NCI-H2029 treated with DMSO at 0.1 percent for 48 hours (cell line): ENCODE measurements at places on chromosomes 7 and 10.

- DNase-seq: peak; percentile 29
These were observed 282.6 kb upstream of the CACNA2D1 start for GRCh38 chr7:82726038-82726800.

- no peak for DNase-seq
These were observed 1265.8 kb upstream of the LRRTM3 start for GRCh38 chr10:65660006-65660405.

GRCh38 chr7:91503934-91504555, 239.8 kb downstream of the FZD1 start:
- peak; percentile 80 for DNase-seq

DNA sequence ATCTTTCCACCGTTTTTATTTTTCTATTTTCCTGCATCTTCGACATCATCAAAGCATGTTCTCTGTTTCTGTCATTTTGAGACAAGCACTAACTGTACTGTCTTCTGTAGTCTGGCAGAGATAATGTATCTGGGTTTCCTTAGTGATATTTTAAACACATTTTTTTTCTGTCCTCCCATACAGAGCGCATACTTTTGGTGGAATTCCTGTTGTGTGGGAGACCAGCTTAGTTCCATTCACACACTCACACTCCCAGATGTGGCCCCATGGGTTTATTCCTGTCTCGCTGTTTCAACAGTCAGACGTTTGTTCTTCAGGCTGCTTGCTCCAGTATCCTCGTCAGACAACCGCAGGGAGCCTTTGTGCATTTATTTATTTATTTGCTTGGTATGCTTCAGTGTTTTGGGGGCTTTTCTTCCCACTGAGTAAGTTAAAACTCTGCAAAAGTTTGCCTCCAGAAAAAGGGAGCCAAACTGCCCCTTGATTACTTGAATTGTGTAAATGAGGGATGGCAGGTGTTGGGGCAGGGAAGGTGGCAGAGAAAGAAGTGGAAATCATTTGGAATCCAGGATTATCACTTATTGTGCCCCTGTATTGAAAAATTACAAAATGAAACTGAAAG, 456.8 kb upstream of the KLF6 start:
- no peak for DNase-seq

DNA sequence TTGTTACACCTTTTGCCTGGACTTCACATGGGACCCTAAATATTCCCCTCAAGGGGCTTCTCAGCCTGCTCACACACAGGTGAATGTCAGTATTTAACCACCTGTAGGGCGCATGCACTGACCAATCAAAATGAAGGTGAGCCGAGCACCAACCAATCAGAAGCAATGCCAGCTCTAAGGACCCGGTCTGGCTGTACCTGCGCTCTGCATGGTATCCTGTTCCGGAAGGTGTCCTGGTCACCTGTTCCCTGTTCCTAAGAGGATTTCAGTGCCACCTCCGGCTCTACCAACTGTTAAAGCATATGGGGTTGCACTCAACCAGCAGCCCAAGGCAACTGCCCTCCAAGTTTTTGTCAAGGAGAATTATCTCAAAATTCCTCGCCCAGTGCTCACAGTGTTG, 18.4 kb upstream of the CALN1 start:
- no peak for DNase-seq

- DNase-seq: no peak
These were observed 77.5 kb upstream of the NPVF start for GRCh38 chr7:25305831-25306230.

DNA sequence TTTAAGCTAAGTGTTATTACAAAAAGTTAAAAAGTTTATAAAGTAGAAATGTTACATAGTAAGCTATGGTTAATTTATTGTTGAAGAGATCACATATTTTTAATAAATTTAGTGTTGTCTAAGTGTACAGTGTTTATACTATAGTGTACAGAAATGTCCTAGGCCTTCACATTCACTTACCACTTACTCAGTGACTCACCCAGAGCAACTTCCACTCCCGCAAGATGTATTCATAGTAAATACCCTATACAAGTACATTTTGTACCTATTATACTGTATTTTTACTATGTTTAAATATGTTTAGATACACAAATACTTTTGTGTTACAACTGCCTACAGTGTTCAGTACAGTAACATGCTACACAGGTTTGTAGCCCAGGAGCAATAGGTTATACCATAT, 69.2 kb downstream of the DNAJC1 start:
- DNase-seq: no peak

- DNase-seq: no peak
These were observed 182.8 kb downstream of the DIP2C start for GRCh38 chr10:506451-507354.

DNA sequence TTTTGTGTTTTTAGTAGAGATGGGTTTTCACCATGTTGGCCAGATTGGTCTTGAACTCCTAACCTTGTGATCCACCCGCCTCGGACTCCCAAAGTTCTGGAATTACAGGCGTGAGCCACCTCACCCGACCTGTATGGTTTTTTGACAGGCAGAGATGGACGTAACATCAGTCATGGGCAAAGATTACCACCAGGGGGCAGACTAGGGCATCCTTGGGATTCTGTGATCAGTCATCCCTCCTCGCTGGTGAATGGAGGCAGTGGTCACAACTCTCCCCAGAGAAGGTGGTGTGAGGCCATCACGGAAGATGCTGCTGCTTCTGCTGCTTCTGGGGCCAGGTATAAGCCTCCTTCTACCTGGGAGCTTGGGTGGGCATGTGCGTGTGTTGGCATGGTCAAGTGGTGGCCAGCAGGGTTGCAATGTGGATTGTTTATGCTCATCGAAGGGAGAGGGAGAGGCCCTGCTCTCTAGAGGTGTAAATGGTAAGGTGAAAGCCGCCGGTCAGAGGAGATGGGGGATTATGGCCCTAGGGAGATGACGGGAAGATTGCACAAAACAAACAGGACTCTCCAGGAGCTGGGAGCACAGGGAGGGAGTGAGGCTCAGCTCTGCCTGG, 122.7 kb upstream of the PRSS1 start:
- DNase-seq: peak; percentile 0

GRCh38 chr7:80781561-80781979, 137.3 kb downstream of the SEMA3C start:
- no peak for DNase-seq

DNA sequence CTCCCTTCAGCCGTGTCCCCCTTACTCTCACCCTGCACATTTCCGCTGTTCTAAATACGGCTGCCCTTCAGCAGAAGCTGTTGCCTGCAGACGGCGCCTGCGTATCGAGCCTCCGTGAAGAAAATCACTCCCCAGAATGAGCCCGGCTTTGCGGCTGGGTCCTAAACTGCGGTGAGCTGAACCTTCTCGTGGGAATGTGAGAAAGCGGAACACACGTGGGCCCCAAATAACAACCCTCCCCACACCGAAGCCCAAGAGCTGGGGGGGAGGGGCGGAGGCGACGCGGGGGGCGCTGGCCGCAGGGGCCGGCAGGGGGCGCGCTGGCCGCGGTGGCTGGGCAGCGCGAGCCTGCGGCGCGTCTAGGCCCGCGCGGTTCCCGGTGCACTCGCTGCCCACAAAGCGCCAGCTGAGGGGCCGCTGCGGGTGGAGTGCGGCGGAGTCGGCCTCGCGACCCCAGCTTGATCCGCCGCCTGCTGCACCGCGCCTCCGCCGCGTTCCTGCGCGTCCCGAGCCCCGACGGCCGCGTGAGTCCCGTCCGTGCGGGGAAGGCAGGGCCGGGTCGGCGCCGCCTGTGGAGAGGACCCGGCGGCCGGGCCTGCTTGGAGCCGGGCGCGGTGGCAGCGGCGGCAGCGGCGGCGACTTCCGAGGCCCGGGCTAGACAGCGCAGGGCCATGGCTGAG, at the start of gene ZNF398:
Gene ZNF398, plus strand, starts transcription at position 382 of the 680 bp plus-strand sequence. Its CDS starts 290 bp downstream, at position 672.
- DNase-seq: peak; percentile 46

- no peak for DNase-seq
These were observed 40.6 kb downstream of the RNLS start for GRCh38 chr10:88542522-88542921.

- no peak for DNase-seq
These were observed 544.4 kb downstream of the SH2D4B start for GRCh38 chr10:81081887-81082620.

DNA sequence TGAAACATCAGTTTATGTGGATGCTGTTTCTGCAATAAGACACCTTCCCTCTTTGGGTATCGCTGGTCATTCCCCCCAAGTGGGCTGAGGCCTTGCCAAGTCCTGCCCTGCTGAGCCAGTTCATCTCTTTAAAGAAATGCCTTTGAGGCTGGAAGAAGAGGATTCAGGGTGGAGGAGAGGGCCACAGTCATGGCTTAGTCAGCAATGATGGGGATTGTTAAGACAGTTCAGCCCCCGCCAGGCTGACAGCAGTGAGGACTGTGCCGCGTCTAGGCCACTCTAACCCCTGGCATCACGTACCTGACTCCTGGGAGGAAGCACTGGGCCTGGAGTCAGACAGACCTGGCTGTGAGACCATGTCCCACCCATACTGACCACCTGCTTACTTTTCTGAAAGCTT, 48.3 kb downstream of the PNLIPRP2 start:
- DNase-seq: no peak
